CD8-positive, alpha-beta memory T cell (primary cell): ENCODE measurements at places on chromosomes 1 and 21.

GRCh38 chr1:10320336-10320735 lies 78.5 kb upstream of the PGD start:
- H3K27ac ChIP-seq = peak overlapping the region; percentile 4
- H3K4me1 ChIP-seq = no peaks in the 10 kb centered on the region
- no peak for DNase-seq
- H3K36me3 ChIP-seq = no peaks in the 10 kb centered on the region
- no peaks in the 10 kb centered on the region for H3K27me3 ChIP-seq

DNA sequence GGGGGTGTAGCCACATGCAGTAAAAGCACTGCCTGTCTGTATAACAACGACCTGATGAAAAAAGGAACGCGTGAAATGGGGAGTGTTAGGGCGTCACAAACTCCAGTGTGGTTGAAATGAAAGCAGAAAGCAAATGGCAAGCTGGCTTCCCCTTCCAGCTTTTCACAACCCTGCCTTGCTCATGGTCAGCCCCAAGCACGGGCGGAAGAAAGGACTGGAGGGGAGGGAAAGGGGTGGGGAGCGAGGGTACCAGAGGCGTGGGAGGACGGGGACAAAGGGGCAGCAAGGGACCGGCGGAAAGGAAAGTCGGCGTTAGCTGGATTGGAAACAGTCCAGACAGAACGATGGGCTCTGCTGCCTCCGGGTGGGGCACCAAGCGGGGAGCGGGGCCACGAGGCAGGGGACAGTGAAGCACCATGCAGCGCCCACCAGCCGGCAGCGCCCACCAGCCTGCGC lies 9.6 kb downstream of the VPS26C start:
- H3K27me3 ChIP-seq = no peaks in the 10 kb centered on the region
- no peak for DNase-seq
- H3K27ac ChIP-seq = peak overlapping the region; percentile 63

- DNase-seq = no peak
- no peaks in the 10 kb centered on the region for H3K4me1 ChIP-seq
- no peak overlapping the region for H3K27ac ChIP-seq
- no peaks in the 10 kb centered on the region for H3K36me3 ChIP-seq
- H3K27me3 ChIP-seq = no peaks in the 10 kb centered on the region
- no peak overlapping the region for H3K4me3 ChIP-seq
Measured at GRCh38 chr1:107378866-107379265, 238.0 kb downstream of the NTNG1 start.

- no peak overlapping the region for H3K27ac ChIP-seq
- H3K27me3 ChIP-seq = peaks cover 22% of the 10 kb centered on the region
- no peaks in the 10 kb centered on the region for H3K4me1 ChIP-seq
Measured at GRCh38 chr1:220889333-220889732, 10.1 kb downstream of the HLX start.

GRCh38 chr1:242455052-242455361 lies 69.5 kb downstream of the PLD5 start:
- no peaks in the 10 kb centered on the region for H3K27me3 ChIP-seq
- DNase-seq = no peak
- no peak overlapping the region for H3K27ac ChIP-seq
- H3K4me3 ChIP-seq = no peak overlapping the region
- H3K4me1 ChIP-seq = no peaks in the 10 kb centered on the region

DNA sequence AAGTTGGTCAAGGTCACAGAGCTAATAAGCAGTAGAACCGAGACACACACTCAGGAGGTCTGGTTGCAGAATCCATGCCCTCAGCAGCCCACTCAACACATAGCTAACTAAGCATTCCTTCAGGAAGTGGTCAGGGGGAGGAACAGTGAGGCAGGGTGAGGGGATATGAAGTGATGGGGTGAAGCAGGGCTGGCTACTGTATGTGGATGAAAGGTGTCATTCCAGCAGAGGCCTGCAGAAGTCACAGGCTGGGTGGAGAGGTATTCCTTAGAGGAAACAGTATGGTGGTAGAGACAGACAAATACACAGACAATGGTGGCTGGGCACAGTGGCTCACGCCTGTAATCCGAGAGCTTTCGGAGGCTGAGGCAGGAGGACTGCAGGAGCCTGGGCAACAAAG lies 14.1 kb downstream of the TMCO4 start:
- H3K36me3 ChIP-seq = peaks cover 10% of the 10 kb centered on the region
- no peaks in the 10 kb centered on the region for H3K27me3 ChIP-seq
- no peak overlapping the region for H3K27ac ChIP-seq
- H3K4me3 ChIP-seq = no peak overlapping the region
- no peaks in the 10 kb centered on the region for H3K4me1 ChIP-seq

- no peak overlapping the region for H3K27ac ChIP-seq
- no peaks in the 10 kb centered on the region for H3K36me3 ChIP-seq
- no peaks in the 10 kb centered on the region for H3K4me1 ChIP-seq
- DNase-seq = no peak
Measured at GRCh38 chr1:193819376-193819775, 633.0 kb upstream of the B3GALT2 start.

- H3K4me1 ChIP-seq = no peaks in the 10 kb centered on the region
- no peak overlapping the region for H3K27ac ChIP-seq
- no peak for DNase-seq
Measured at GRCh38 chr1:164718821-164719220, 159.8 kb downstream of the PBX1 start.

DNA sequence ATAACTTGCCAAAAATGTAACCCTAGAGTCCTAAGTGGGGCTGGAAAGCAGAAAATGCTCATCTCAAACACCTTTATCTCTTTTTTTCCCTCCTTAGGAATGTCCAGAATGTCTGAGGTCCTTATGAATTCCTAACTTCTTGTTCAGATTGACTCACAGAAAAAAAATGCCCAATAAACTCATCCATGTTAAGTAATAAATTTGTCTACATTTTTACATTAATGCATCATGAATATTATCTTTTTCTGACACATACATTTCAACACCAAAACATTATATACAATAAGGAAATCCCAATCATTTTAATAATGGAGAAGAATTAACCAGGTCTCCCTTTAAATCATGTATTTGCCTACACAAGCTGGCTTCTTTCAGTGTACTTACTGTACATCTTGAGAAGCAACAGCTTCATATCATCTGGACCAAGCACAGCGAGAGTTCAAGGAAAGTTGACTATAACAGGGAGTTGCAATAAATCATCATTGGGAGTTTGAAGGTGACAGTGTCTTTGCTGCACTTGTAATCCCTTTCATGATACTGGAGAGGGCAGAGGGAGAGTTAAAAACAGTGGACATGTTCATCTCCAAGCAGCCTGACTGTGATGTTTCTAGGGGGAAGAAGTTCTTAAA lies 565.2 kb downstream of the LTN1 start:
- no peak overlapping the region for H3K4me3 ChIP-seq
- no peaks in the 10 kb centered on the region for H3K36me3 ChIP-seq
- no peak overlapping the region for H3K27ac ChIP-seq
- DNase-seq = no peak
- H3K27me3 ChIP-seq = no peaks in the 10 kb centered on the region

DNA sequence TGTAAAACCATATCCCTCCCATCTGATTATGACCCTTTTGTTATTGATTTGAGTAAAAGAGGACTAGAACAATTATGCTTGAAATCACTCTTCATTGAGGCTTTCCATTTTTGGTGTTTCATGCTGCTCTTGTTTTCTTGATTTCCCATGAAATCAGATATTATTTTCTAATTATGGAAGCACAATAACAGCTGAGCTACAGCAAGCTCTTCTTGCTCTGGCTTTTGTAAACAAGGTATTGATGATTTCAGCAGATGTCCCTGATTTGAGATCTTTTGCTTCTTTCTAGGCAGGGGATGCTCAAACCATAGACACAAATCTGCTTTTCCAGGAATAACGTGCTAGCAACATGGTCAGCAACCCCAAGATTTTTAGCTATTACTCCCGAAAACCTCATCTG lies 607.8 kb downstream of the NCAM2 start:
- no peak overlapping the region for H3K4me3 ChIP-seq
- H3K36me3 ChIP-seq = no peaks in the 10 kb centered on the region
- DNase-seq = no peak
- no peaks in the 10 kb centered on the region for H3K4me1 ChIP-seq
- no peaks in the 10 kb centered on the region for H3K27me3 ChIP-seq
- no peak overlapping the region for H3K27ac ChIP-seq

DNA sequence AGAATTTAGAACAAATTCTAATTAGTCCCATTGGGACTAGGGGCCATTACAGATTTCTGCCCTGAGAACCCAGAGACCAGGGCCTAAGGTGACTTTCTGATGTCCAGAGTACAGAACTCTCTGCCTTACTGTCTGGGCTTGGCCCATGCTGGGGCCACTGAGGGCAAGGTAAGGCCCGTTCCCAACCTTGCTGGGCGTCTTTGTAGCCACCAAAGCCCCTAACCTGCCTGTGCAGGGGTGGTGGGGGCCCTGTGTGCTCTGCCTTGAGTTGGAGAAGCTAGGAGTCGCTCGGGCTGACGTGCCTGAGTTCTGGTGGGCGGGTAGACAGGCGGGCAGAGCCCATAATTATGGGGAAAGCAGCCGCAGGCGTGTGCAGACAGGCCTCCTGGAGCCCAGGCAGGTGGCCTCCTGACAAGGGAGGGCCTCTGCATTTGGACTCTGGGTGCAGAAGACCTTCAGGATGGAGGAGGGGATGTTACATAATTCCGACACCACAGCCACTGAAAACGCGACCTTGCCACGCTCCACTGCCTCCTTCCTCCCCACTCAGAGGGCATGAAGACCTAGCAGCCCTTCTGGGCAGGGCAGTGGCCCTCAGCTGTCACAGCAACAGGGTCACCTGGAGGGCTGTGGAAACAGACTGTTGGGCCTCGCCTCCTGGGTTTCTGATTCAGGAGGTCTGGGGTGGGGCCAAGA lies 239.9 kb upstream of the TMEM51 start:
- H3K4me1 ChIP-seq = no peaks in the 10 kb centered on the region
- no peaks in the 10 kb centered on the region for H3K27me3 ChIP-seq
- DNase-seq = no peak
- H3K27ac ChIP-seq = no peak overlapping the region
- no peaks in the 10 kb centered on the region for H3K36me3 ChIP-seq
- H3K4me3 ChIP-seq = no peak overlapping the region

DNA sequence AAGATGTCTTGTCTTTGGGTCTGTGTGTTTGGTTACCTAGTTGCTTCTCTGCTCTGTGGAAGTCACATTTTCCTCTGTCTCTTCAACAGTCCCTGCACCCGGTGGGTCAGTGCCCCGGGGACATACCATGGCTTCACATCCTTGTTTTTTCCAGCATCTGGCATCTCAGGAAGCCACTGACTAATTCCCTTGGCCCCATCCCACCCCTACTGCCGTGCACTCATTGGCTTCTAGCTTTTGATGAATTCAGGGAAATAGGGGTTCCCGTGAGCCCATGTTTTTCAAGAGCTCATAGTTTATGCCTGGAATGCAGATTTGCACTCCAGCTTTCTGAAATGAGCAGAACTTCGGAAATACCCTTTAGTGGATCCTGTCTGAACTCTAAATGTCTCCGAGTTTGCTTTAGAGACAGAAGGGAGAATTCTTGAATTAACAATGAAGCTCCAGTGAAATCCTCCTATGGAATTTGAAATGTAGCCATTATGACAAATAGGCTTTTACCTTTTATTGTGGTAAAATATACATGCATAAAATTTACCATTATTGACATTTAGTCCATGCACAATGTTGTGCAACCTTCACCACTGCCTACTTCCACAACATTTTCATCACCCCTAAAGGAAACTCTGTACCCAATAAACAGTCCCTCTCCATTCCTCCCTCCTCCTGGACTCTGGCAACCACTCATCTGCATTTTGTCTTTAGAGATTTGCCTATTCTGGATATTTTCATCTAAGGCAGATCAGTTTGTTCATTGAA lies 67.5 kb downstream of the CLIC6 start:
- H3K4me1 ChIP-seq = no peaks in the 10 kb centered on the region
- no peaks in the 10 kb centered on the region for H3K27me3 ChIP-seq
- H3K36me3 ChIP-seq = no peaks in the 10 kb centered on the region
- no peak for DNase-seq
- H3K4me3 ChIP-seq = no peak overlapping the region

DNA sequence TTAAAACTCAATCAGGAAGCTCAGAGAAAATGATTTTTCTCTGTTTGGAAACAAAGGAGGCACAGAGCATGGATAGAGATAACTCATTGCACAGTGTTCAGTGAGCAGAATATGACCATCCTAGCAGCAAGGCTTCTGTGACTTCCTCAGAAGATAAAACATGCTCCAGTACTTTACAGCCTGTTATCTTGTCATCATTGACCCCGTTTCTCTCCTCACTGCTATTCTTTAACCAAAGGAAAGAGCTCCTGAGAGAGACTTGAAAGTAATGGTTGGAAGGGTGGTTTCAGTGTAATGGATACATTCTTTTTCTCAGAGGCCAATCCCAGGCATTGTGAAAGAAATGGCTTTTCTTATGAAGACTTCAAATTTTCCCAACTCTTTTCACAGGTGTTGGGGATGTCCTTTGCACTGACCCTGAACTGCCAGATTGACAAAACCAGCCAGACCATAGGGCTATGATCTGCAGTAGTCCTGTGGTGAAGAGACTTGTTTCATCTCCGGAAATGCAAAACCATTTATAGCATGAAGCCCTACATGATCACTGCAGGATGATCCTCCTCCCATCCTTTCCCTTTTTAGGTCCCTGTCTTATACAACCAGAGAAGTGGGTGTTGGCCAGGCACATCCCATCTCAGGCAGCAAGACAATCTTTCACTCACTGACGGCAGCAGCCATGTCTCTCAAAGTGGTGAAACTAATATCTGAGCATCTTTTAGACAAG lies 25.9 kb downstream of the CD53 start:
- H3K36me3 ChIP-seq = peaks cover 50% of the 10 kb centered on the region
- H3K4me1 ChIP-seq = peaks cover 40% of the 10 kb centered on the region
- H3K27me3 ChIP-seq = no peaks in the 10 kb centered on the region
- H3K27ac ChIP-seq = no peak overlapping the region
- H3K4me3 ChIP-seq = no peak overlapping the region

- H3K36me3 ChIP-seq = no peaks in the 10 kb centered on the region
- peaks cover 8% of the 10 kb centered on the region for H3K4me1 ChIP-seq
- no peak overlapping the region for H3K27ac ChIP-seq
- no peak for DNase-seq
- no peaks in the 10 kb centered on the region for H3K27me3 ChIP-seq
- no peak overlapping the region for H3K4me3 ChIP-seq
Measured at GRCh38 chr1:43993206-43993914, 2.0 kb downstream of the CCDC24 start.

GRCh38 chr1:80417671-80418070 lies 1383.1 kb upstream of the ADGRL2 start:
- no peak overlapping the region for H3K4me3 ChIP-seq
- DNase-seq = no peak
- no peaks in the 10 kb centered on the region for H3K4me1 ChIP-seq
- no peaks in the 10 kb centered on the region for H3K27me3 ChIP-seq

DNA sequence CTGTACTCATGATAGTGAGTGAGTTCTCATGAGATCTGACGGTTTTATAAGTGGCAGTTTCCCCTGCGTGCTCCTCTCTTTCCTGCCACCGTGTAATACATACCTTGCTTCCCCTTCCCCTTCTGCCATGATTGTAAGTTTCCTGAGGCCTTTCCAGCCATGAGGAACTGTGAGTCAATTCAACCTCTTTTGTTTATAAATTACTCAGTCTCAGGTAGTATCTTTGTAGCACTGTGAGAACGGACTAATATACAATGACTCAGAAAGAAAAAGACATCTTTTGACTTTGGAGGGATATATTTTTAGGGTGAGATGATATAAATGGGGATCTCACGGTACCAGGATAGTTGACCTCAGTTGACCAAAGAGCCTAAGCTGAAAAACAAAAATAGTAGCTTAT lies 74.7 kb upstream of the BACH1 start:
- H3K4me1 ChIP-seq = no peaks in the 10 kb centered on the region
- H3K27ac ChIP-seq = no peak overlapping the region
- no peaks in the 10 kb centered on the region for H3K27me3 ChIP-seq
